ENCODE measurements at places on chromosomes 3 and 15. TPM values are rescaled to one million over a fixed set of nuclear protein-coding genes. Genes with fewer than 3 reads are reported as not detected.

CHRNA5 gene
- 2.5 TPM for total RNA-seq

DNA sequence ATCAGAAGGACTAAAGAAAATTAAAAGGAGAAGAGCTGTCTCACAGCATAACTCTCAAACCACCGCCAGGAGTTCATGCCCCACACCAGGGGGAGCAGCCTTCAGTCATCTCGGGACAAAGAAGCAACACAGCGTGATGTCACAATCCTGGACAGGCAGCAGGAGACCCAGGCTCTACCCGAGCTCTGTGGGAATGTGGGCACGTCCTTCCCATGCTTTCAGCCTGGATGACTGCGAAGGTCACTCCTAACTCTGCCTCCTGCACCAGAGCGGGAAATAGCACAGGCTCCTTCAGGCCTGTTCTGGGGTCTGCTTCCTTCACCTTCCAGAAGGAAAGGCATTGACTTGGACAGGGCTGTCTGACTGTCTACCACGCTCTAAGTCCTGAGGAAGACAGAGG is 31.3 kb downstream of the NOX5 start:
- no peak overlapping the region for H3K27ac ChIP-seq
- no peak overlapping the region for H3K4me3 ChIP-seq
- no peak for DNase-seq
- no peaks in the 10 kb centered on the region for H3K36me3 ChIP-seq
- H3K4me1 ChIP-seq: no peaks in the 10 kb centered on the region
- H3K27me3 ChIP-seq: no peaks in the 10 kb centered on the region

FAM174B gene
- 66.3 TPM for total RNA-seq

GRCh38 chr3:110938629-110939028 is 133.0 kb upstream of the NECTIN3 start:
- no peak overlapping the region for H3K27ac ChIP-seq
- no peaks in the 10 kb centered on the region for H3K4me1 ChIP-seq

GRCh38 chr15:73175382-73175781 is 123.1 kb downstream of the NEO1 start:
- H3K27ac ChIP-seq: no peak overlapping the region
- H3K4me3 ChIP-seq: no peak overlapping the region
- DNase-seq: no peak
- no peaks in the 10 kb centered on the region for H3K36me3 ChIP-seq
- no peaks in the 10 kb centered on the region for H3K27me3 ChIP-seq

CCK gene
- not detected for total RNA-seq

GP9 gene
- 1.1 TPM for total RNA-seq

- no peaks in the 10 kb centered on the region for H3K4me1 ChIP-seq
- no peak overlapping the region for H3K4me3 ChIP-seq
- no peak for DNase-seq
- no peaks in the 10 kb centered on the region for H3K36me3 ChIP-seq
- H3K27ac ChIP-seq: no peak overlapping the region
Observed at GRCh38 chr15:27057904-27058645, 87.1 kb downstream of the GABRG3 start.

DNA sequence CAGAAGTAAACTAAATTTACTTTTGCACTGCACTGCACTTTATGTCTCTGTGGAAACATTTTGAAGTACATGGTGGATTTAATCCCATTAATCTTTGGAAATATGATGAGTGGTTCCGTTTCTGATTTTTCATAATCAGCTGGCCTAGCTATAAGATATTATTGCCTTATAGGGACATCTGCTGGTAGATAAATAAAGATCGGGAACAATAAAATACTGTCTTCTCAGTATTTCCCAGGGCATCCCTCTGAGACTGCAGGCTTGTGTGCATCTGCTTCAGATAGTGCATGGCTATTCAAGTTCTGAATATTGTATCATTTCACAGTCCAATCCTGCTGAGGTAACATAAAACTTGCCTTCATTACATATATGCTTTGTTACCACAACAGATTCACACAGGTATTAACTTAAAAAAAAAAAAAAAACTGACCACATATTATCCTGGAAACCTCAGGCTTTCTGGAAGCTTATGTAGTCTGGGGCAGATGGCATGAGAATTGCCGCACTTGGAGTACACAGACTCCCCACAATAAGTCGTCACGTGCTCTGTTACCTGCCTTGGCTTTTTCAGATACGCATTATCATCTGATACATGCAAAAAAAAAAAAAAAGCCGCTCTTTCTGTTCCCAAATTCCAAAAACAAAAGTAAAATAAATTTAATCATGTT is 330.8 kb upstream of the AGTR1 start:
- no peaks in the 10 kb centered on the region for H3K4me1 ChIP-seq
- no peaks in the 10 kb centered on the region for H3K36me3 ChIP-seq
- peak; percentile 28 for DNase-seq
- no peak overlapping the region for H3K4me3 ChIP-seq
- H3K27me3 ChIP-seq: no peaks in the 10 kb centered on the region

GRCh38 chr3:5348229-5348902 is 160.9 kb downstream of the EDEM1 start:
- H3K4me3 ChIP-seq: no peak overlapping the region
- no peaks in the 10 kb centered on the region for H3K36me3 ChIP-seq
- no peaks in the 10 kb centered on the region for H3K4me1 ChIP-seq
- DNase-seq: no peak
- H3K27ac ChIP-seq: no peak overlapping the region

DNA sequence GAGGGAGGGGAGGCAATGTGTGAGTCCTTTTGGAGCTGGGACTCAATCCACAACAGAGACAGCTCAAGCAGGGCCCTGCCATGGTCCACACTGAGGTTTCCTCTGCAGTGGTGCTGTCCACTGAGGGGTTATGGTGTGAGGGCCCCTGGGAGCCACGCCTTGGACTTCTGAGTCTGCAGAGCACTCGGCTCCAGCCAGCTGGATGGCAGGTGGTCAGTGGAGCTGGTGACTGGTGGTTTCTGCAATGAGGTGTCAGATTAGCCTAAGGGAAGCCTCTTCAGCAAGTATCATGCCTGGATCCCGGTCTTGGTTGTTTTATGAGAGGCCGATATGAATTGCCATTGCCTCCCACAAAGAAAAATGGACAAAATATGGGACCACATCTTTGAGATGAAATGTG is 21.7 kb downstream of the LSM3 start:
- DNase-seq: no peak
- H3K4me1 ChIP-seq: peaks cover 28% of the 10 kb centered on the region
- H3K4me3 ChIP-seq: no peak overlapping the region
- H3K27ac ChIP-seq: no peak overlapping the region
- H3K27me3 ChIP-seq: no peaks in the 10 kb centered on the region

LTK gene
- total RNA-seq: 1.8 TPM

- no peak overlapping the region for H3K4me3 ChIP-seq
- H3K27me3 ChIP-seq: no peaks in the 10 kb centered on the region
- no peak for DNase-seq
- H3K27ac ChIP-seq: no peak overlapping the region
Observed at GRCh38 chr3:122107171-122107570, 52.0 kb downstream of the CD86 start.

CLDN16 gene
- 0.18 TPM for total RNA-seq
